Retina (tissue), 1 donor: ENCODE measurements at places on chromosomes 13 and 19.
A peak's percentile ranks its signal among the peaks of the same experiment; 100 is the strongest.

DNA sequence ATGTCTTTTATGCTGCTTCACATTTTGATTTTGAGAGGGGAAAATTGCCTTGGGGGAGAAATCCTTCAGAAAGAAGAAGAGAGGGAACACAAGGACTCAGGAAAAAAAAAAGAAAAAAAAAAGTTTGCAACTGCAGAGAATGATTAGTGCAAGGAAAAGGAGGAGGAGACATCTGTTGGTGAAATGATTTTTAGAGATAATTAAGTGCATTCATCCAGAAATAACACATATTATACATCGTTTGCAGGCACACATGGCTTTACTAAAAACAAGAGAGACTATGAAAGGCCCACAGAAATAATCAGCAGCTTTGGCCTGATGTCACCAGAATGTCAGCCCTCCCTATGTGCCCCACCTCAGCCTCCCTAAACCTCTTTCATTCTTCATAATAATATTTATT lies 1058.2 kb downstream of the PCDH9 start:
- DNase-seq: peak; percentile 52

GRCh38 chr13:63542770-63543169 lies 2127.1 kb upstream of the PCDH20 start:
- peak; percentile 33 for DNase-seq

DNA sequence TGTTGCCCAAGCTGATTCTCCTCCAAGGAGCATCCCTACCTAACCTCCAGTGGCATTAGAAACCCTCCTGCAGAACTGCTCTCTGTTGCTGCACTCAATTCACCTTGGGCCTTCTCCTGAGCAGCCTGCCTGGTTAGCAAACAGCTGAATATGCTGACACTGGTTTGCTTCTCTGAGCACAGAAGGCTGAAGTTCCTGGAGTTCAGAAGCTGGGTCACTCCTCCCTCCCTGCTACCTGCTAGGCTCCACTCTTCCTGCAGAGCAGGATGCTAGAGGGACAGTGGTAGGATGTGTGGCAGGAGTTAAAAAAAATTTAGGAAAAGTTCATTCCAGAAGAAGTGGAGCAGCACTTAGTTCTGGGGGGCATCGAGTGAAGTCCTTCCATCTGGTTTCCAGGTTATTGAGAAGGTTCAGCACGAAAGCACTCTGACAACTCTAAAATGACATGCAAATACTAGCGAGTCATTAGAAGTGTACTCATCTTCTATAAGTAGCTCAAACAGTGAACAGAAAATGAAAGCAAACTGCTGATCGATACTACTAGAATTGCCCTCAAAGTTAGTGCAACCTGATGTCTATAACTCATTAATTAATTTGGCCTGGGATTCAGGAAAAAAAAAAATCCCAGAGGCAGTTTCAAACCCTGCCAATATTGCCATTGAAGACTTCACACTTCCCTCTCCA lies 293.7 kb downstream of the POU4F1 start:
- no peak for DNase-seq

DNA sequence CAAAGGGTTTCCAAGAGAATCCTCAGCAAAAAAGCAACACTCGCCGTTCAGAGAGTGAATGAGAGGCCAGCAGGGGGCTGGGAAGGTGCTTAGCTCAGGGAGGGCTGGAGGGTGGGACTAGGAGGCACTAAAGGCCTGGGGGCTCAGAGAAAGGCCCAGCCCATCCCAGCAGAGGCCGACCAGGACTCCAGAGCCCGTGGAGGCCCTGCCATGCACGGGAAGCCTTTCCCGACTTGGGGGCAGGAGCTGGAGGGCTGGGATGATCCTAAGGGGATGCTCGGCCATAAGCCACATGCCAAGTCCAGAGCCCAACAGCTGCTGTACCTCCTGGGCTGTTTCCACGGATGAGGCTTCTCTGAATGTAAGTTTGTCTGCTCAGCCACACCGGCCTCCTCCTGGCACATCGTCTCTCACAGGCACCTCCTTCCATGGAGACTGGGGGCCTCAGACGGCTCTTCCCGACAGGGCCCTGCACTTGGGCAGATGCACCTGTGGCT lies 19.5 kb downstream of the RASA3 start:
- DNase-seq: peak; percentile 29

DNA sequence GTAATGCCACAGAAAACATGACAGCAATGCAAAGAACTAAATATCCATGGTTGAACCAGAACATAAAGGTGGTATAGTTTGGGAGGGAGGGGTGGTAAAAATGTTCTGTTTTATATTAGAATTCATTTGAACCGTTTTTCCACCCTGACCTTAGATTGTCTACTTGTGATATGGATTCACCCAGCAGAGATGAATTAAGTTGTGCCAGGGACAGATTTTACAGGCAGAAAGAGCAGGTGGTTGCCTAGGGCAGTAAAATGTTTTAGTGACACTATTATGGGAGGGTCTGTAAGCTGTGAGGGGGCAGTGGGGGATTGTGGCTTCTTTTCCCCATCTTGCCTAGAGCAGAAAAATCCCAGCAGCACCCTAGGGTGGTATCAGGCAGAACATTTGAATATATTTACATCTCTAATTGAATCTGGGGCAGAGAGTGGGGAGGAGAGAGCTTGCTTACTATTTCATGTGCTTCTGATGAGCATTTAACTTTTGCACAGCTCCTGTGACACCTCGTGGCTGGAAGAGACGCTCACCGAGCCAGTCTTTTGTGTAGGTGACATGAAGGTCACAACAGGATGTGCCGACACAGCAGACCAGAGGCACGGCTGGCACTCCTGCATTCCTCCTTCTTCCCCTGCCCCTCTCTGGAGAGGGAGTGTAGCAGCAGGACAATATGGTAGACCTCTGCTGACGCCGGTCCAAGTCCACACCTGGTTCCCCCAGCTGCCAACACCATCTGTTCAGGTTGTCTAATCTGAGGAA lies 452.3 kb downstream of the IRS2 start:
- DNase-seq: no peak

DNA sequence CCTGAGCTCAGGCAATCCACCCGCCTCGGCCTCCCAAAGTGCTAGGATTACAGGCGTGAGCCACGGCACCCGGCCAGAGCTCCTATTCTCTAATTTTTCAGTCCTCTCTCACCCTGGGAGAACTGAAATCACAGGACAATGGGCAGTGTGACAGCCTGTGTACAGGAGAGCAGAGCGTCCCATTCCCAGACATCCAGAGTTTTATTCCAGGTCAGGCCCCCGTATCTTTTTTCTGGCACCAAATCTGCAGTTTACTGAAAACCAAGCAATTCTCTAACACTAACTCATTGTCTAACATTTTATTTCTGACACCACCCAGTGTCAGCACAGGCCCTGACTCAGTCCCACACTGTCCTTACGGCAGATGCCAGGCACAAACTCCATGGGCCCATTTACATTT lies 6.7 kb downstream of the ZNF708 start:
- DNase-seq: no peak

- DNase-seq: no peak
These were observed 1.4 kb upstream of the GPR183 start for GRCh38 chr13:99308471-99309087.

DNA sequence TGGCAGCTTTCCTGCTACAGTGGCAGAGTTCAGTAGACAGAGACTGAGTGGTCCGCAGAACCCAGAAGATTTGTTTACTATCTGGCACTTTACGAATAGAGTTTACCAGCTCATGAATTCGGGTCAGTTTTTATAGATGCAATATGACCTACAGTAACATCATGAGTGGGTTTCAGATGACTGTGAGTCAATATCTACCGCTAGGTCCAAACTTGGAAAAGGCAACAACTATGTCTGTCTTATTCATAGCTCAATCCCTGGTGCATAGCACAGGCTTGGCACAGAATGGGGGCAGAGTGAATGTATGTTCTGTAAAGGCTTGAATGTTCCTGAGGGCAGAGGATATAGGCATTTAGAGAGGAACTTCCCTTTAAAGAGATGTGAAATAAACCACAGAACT lies 65.2 kb downstream of the RAP2A start:
- no peak for DNase-seq

DNA sequence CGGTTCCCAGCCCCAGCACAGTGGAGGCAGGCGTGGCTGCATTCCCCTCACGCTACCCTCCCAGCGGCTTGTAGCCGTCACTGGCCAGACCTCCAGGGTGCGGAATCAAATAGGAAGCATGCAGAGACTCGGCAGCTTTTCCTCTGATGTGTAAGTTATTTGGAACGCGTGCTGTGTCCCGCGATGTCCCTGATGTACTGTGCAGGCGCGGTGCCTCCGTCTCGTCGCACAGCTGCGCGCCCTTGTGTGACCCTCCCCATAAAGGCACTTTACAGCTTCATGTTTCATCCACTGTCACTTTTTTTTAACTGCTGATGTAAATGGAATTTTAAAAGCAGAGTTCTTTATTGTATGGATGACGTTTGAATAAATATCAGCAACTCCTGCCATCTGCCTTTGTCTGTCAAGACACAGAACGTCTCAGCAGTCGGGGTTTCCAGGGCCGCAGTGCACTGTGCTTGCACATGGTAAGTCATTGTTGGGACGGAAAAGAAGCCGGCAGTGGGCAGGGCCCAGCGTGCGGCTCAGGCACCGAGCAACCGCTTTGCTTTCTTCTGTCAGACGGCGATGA lies 7.3 kb upstream of the F7 start:
- peak; percentile 65 for DNase-seq

- DNase-seq: no peak
These were observed 6.4 kb upstream of the TPM4 start for GRCh38 chr19:16069813-16070365.

GRCh38 chr13:71759651-71760511 lies 107.1 kb downstream of the DACH1 start:
- peak; percentile 73 for DNase-seq

- DNase-seq: no peak
These were observed 34.8 kb upstream of the ANKRD10 start for GRCh38 chr13:110949628-110950027.

DNA sequence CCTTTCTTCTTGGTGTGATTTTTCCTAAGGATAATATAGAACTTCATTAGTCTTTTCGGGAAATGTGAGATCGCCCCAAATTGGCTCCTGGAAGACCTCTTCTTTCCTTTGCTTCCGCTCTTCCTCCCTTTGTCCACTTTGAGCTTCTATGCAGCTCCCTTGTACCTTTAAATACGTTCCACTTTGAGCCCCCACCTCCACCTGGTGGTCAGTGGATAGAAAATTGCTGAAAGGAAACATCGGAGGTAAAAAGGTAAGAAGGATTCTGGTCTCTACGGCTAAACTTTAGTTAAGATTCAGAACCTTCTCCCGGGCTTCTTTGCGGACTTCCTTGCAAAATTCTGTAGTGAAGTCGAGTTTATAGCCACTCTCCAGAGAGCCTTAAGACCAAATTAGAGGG lies 55.0 kb upstream of the TM9SF2 start:
- no peak for DNase-seq

GRCh38 chr19:42176990-42177685 lies 40.3 kb downstream of the DEDD2 start:
- DNase-seq: peak; percentile 93

GRCh38 chr19:53876651-53877224 lies 5.3 kb upstream of the PRKCG start:
- no peak for DNase-seq

- no peak for DNase-seq
These were observed 107.8 kb upstream of the TNFSF11 start for GRCh38 chr13:42466123-42466522.

GRCh38 chr13:67008075-67008668 lies 222.0 kb downstream of the PCDH9 start:
- DNase-seq: no peak

DNA sequence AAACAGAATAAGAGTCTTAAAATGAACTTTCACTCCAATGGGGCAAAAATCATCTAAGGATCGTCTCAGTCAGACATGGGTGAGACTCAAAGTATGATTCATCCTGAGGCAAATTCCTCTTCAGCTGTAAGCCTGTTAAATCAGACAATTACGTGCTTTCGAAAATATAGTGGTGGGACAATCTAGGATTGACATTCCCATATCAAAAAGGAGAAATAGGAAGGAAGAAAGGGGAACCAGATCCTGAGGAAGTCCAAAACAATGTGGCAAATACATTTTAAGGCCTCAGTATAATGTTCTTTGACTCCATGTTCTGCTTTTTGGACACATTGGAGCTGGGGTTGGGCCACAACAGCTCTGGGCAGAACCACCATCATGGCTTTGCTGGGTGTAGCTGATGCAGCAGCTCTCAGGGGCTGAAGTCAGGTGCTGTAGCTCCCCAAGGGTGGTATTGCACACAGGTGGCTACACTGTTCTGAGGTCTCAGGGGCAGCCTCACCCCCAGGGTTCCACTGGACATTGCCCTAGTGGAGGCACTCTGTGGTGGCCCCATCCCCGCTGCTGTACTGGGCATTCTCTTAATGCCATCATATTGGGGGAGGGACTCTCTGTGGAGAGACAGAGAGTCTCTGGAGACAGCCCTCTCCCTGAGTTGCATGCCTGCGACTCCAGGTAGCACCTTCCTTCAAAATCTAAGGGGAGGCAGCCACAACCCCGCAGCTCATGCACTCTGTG lies 5.7 kb upstream of the FPR3 start:
- DNase-seq: no peak

GRCh38 chr13:110369400-110369799 lies 62.3 kb downstream of the COL4A2 start:
- DNase-seq: no peak

DNA sequence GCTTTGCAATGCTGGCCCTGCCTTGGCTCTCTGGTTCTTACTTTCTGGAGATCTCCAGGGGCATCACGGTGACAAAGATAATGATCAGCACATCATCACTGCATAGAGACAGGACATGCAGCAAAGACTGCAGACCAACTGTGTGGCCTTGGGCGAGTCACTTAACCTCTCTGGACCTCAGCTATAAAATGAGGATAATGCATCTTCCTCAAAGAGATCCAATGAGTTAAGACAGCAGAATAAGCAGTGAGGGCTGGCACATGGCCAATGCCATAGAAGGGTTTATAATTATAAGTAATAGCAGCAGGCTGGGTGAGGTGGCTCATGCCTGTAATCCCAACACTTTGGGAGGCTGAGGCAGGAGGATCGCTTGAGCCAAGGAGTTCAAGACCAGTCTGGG lies 2.4 kb downstream of the MAG start:
- no peak for DNase-seq

DNA sequence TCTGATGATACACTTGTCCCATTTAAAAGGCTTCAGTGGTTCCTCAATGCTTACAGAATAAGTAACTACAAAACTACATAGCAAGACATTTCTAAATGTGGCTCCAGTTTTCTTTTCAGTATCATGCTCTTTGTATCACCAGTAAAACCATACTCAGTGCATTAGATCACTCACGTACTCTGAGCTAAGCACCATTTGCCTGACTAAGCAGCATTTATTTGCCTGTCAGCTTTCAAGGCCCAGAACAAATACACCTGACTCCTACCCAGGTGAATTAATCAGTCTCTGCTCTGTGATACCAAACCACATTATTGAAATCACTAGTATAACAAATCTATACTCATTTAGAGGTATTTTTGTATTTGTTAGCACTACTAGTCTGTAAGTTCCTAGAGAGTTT lies 47.4 kb upstream of the PCDH20 start:
- no peak for DNase-seq
